Stimulated activated CD4-positive, alpha-beta T cell treated with anti-CD3 and anti-CD28 coated beads, Interleukin-4, amount 100 ng/mL, for 48 hours (primary cell): ENCODE measurements at places on chromosomes 12 and 14.

DNA sequence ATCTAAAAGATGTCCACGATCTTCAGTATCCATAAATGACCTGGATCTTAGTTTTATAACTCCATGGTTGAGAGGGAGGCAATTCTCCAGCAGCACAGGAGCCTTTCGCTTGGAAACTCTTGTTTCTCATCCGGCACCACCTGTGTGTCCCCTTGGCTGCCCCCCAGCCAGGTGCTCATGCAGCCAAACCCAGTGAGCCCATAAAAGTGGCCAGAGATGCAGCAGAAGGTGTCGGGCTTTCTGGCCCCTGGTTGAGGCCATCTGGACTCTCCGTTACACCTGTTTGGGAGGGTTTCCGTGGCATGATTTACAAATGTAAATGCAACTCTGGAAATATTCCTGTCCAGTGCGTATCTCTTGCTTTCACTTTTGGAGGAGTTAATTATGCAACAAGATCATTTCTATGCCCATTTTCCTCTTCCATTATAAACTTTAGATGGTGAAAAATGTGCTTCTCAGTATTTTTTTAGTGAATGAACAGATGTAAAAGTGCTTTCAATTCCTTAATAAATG is 291.1 kb downstream of the DIO2 start:
- DNase-seq: no peak

DNA sequence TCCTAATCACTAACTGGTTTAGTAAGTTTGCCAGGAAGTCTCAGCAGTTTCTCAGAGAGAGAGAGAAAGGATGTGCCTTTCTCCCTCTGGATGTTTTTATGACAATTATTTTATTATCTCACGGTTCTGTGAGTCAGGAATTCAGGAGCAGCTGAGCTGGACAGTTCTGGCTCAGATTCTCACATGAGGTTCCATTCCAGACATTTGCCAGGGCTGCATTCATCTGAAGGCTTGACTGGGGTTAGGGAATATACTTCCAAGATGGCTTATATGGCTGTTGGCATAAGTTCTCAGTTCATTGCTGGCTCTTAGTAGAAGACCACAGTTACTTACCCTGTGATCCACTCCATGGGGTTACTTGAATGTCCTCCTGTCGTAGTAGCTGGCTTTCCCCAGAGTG is 101.2 kb upstream of the ATF7IP start:
- no peak for DNase-seq

DNA sequence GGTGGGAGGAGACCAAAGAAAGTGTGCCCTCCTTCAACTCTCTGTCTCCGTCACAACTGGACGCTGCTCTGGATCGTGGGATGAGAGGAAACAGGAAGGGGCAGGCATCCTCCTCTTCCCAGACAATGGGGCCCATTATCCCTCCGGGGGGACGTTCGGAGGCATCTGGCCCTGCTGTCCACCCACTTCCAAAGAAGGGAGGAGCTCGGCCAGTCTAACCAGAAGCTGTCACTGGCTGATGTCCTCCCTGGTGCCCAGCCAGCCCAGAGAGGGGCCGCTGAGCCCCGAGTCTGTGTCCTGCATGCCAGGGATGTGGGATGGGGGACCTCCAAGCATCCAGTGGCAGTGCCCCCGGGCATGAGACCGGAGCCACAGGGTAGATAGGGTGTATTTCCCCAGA is 39.8 kb upstream of the MEG3 start:
- no peak for DNase-seq

- no peak for DNase-seq
These were observed 117.5 kb downstream of the ASCL4 start for GRCh38 chr12:107891967-107892366.

DNA sequence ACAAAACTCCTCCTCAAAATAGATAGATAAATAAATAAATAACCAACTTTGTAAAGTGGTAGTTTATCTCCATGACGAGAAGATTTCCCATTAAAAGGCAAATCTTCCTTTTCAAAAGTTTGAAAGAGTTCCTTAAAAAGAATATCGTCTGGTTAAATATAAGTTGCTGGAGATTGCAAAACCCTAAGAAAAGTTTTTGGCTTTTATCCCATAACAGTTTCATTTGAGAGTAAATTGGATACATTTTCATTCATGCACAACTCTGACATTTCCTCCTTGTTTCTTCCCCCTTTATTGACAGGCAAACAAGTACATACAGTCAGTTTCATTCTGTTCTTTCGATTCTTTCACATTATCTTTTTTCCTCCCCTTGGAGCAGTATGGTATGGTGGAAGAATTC is 45.4 kb upstream of the BTG1 start:
- DNase-seq: no peak

- DNase-seq: no peak
These were observed 92.0 kb downstream of the TTLL5 start for GRCh38 chr14:75752907-75753594.

GRCh38 chr14:100580316-100581227 is 6.6 kb downstream of the BEGAIN start:
- DNase-seq: no peak

GRCh38 chr12:69476276-69477017 is 6.3 kb downstream of the FRS2 start:
- no peak for DNase-seq

DNA sequence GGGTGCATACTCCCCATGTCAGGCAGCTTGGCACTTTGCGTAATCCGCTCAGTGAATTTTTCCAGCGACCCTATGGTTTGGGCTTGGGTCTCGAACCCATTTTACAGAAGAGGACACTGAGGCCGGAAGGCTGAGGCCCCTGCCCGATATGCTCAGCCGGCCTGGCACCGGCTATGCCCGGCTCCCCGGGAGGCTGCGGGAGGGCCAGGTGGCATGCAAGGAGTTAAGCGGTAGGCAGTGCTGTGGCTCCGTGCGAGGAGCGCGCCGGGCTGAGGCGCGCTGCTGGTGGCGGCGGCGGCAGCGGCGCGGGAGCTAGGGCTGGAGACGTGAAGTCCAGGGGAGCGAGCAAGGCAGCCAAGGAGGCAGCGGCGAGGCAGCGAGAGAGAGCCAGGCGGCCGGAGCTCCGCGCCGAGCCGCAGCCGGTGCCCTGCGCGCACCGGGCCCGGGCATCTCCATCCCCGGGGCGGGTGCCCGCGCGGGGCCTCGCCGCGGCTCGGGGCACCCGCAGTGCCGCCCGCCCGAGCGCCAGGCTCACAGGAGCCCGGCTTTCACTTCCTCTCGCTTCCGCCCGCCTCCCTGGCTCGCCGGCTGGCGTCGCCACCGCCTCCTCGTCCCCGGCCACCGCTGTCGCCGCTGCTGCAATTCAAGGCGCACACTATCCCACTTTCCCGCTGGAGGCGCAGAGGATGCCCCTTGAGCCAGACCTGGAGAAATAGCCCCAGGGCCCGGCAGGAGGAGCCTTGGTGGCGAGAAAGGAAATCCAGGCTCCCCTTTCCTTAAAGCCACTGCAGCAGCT is at the start of gene WSCD2:
WSCD2 (plus strand) TSS at position 272 of the 796 bp plus-strand sequence. CDS start 66,545 bp downstream, outside the sequence.
- DNase-seq: no peak

- DNase-seq: no peak
These were observed 23.3 kb downstream of the PAPLN start for GRCh38 chr14:73260574-73260973.
